Activated CD4-positive, CD25-positive, alpha-beta regulatory T cell (primary cell): ENCODE measurements at places on chromosomes 3 and 15.

DNA sequence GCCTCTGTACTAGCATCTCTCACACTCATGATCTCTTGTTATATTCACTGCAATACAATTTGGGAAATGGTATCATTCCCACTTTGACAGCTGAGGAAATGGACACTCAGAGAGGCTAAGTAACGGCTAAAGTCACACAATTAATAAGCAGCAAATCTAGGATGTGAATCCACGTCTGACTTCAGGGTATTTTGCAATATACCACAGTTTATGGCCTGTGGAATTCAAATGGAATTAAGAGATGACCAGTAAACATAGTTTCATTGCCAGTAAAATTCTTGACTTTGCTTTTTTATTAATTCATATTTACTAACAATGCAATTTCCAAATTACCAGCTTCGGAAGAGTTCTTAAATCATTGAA is 61.1 kb downstream of the CCNL1 start:
- no peak for DNase-seq

DNA sequence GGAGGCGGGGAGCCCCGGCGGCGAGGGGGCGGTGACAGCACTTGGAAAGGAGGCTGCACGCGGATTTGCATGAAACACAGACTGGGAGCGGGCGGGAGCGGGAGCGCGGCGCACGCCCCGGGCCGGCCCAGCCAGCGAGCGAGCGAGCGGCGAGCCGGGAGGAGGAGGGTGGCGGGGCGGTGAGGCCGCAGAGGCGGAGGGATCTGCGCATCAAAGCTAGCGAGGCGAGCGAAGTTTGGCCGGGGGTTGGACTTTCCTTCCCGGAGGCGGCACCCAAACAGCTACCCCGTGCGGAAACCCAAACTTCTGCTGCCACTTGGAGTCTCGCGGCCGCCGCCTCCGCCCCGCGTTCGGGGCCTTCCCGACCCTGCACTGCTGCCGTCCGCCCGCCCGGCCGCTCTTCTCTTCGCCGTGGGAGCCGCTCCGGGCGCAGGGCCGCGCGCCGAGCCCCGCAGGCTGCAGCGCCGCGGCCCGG is at the start of gene SMAD3:
SMAD3 (plus strand) TSS at position 72 of the 475 bp plus-strand sequence. CDS start 553 bp downstream, outside the sequence.
- peak; percentile 66 for DNase-seq

DNA sequence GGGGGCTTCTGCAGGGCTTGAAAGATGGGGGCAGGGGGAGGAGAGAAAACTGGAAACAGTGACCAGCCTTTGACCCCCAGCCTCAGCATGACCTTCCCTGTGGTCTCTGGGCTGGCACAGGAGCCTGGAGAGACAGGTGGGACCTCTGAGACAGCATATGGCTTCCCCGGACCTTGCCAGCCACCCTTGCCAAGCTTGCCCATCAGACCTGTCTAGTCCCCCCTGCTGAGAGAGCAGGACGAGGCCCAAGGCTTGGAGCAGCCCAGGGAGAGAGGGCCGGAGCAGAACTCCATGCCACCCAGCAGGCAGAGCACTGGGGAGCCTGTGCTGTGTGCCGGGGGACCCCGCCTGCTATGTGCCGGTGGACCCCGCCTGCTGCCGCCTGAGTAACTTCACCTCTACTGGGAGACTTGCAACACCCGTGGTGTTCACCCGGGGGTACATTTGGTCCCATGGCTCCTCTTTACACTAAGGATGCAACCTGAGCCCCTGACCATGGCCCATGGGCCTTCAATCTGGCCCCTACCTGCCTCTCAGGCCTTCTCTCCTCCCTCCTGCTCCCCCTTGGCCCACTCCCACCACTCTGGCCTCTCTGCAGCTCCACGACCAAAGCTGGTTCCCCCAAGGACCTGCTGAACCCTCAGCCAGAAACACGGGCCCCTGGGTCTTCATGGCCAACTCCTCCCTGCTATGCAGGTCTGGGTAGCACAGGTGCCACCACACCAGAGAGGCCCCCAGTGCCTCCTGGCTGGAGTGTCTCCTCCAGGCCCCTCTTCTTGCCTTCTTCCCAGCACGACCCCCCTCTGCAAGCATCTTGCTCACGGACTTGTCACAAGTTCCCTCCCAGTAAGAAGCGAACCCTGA is 21.1 kb upstream of the SLC41A3 start:
- DNase-seq: no peak

GRCh38 chr3:126052196-126053058 is 31.5 kb downstream of the SLC41A3 start:
- no peak for DNase-seq

DNA sequence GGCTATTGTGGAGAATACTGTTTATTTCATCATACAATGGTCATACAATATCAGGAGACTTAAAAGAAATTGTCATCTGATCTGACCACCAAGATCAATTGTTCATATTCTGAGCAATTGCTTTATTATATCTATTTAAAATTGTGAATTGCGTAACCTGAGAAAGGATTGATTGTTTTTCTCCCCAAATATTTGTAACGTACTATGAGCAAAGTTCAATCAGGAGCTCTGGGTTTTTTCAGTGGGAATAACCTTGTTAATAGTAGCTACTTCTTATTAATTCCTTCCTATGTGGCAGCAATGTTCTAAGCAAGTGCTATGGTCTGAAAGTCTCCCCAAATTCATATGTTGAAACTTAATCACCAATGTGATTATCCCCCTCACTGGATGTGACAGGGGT is 323.1 kb downstream of the ZPLD1 start:
- no peak for DNase-seq
